ENCODE measurements at places on chromosomes 6 and 20.

GRCh38 chr6:149861603-149862423, 2.3 kb downstream of the LRP11 start:
- no peak for DNase-seq

GRCh38 chr20:62303340-62304226, 786 bp downstream of the ADRM1 start:
- DNase-seq = peak; percentile 34

- no peak for DNase-seq
Measured at GRCh38 chr6:54710456-54710855, 136.1 kb upstream of the FAM83B start.

DNA sequence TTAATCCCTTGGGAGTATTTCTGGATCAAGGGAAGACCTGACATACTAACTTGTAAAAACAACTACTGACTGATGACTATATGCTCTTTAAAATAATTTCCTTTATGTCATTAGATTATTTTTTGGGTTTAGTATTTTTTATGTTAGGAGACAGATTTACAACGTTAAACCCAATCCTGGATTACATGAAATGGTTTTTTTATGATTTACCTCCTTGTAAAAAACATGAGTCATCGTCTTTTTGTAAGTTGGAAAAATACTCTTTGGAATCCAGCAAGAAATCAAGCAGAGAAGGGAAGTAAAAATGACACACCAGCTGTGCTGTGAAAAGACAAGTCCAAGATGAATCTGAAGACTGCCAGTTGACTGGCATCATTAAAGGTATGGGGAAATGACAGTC, 6.7 kb downstream of the STK4 start:
- DNase-seq = peak; percentile 33

- no peak for DNase-seq
Measured at GRCh38 chr6:146361128-146361924, 182.3 kb upstream of the RAB32 start.

DNA sequence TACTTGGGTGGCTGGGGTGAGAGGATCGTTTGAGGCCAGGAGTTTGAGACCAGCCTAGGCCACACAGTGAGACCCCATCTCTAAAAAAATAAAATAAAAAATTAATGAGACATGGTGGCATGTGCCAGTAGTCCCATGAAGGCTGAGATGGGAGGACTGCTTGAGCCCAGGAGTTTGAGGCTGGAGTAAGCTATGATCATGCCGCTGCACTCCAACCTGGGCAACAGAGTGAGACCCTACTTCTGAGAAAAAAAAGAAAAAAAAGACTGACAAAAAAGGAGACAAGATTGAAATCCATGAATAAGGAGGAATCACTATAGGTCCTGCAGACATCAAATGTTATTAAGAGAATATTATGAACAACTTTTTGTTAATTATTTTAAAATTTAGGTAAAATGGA, 23.7 kb upstream of the BPHL start:
- DNase-seq = no peak

DNA sequence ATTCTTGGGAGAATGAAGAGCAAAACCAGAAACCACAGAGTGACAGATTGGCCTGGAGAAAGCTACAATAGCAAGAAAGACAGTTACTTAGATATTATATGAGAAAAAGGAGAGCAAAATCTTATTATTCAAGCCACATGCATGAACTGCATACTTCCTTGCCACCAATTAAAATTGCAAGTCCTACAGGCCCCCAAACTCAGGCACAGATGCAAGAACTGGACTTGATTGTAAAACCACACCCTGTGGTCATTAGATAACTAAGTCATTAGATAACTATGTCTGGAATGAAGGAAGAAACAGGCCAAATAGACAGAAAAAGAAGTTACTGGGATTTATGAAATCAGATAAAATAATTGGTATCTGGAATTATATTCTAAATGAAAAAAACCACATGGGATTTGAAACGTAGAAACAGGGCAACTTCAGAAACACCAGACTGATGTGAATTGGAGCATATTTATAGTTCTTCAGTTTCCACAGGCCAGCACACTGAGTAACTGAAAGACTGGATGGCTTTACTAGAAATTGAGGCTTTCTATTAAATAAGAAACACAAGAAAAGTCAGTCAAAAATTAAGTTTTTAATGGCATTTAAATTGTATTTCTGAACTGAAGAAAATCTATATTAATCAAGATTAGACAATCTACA, 49.4 kb upstream of the CARMIL1 start:
- no peak for DNase-seq

- no peak for DNase-seq
Measured at GRCh38 chr6:143507358-143508145, 4.0 kb downstream of the FUCA2 start.

DNA sequence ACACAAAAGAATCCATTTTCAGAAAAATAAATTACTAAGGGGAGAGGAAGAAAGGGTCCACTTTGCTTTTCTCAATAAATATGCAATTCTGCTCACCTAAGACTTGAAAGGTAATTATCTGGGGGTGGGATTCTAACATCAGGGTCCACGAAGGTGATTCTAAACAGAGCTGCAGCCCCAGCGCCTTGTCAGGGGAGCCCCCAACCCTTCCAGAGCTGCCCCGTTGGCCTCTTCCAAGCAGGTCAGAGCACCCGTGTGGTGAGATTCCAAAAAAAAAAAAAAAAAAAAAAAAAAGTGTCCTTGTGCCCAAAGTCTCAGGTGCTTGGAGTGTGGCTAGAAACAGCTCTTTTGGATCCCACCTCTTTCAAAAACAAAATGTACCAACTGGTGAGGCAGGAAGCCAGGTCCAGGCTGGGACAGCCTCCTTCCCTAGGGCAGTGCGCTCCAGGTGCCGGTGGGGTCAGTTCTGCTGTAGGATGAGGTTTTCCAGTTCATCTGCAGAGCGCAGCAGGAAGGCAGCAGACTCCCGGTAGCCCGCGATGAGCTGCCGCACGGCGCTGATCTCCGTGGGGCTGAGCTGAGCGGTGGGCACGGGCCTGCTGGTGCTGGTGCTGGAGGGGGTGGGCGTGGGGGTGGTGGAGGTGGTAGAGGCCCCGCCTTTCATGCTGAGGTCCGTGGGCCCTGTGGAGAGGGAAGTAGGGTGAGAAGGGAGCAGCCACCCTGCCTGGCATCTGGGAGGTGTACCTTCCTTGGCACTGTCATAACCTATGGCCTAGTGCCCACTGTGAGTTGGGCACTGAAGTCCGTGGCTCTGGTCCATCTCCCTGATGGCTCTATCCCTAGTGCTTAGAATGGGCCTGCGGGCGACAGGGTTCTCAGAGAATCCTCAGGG, 89.3 kb downstream of the ASXL1 start:
- DNase-seq = no peak

GRCh38 chr6:32854376-32855178, 585 bp downstream of the PSMB9 start:
- DNase-seq = peak; percentile 91

- no peak for DNase-seq
Measured at GRCh38 chr6:151025076-151025475, 159.6 kb downstream of the MTHFD1L start.

GRCh38 chr20:53034899-53035298, 62.7 kb downstream of the TSHZ2 start:
- DNase-seq = no peak

- peak; percentile 46 for DNase-seq
Measured at GRCh38 chr6:119985952-119986736, 636.6 kb upstream of the MAN1A1 start.

GRCh38 chr20:19374216-19374615, 161.8 kb downstream of the SLC24A3 start:
- no peak for DNase-seq

- DNase-seq = no peak
Measured at GRCh38 chr6:90436403-90436802, 139.8 kb upstream of the BACH2 start.

- no peak for DNase-seq
Measured at GRCh38 chr20:2697768-2698167, 5.2 kb downstream of the EBF4 start.

DNA sequence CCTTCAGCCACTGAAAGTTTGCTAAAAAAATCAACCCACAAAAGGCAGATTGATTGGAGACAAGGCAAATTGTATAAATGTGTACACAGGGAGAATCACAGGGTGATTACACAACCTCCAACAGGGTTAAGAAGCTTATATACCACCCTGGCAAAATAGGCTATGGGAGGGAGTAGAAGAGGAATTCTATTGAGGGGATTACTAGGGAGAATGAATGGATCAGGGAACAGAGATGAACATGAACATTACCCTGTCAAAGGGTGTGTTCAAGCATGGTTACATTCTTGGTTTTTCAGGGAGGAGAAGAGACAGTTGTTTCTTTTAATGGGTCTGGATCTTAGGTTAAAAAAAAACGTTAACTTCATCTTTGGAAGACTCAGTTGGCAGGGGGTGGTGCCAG, 5.1 kb upstream of the MRS2 start:
- no peak for DNase-seq

DNA sequence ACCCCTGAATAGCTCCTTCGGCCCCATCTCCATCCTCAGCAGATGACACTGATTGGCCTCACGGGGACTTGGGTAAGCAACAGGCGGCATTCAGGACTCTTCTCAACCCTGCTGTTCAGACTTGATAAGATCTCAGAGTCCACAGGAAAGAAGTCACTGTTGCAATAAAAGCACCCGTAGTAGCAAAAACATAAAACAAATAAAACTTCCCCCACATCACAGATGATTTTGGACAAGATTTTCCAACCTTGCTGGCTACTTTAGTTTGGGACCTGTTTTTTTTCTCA, 17.1 kb upstream of the C20orf144 start:
- no peak for DNase-seq

GRCh38 chr6:137999815-138000214, 107.4 kb downstream of the PERP start:
- no peak for DNase-seq

- no peak for DNase-seq
Measured at GRCh38 chr20:38616457-38616856, 14.8 kb downstream of the ARHGAP40 start.

GRCh38 chr20:41657655-41658054, 39.5 kb upstream of the CHD6 start:
- DNase-seq = peak; percentile 17

DNA sequence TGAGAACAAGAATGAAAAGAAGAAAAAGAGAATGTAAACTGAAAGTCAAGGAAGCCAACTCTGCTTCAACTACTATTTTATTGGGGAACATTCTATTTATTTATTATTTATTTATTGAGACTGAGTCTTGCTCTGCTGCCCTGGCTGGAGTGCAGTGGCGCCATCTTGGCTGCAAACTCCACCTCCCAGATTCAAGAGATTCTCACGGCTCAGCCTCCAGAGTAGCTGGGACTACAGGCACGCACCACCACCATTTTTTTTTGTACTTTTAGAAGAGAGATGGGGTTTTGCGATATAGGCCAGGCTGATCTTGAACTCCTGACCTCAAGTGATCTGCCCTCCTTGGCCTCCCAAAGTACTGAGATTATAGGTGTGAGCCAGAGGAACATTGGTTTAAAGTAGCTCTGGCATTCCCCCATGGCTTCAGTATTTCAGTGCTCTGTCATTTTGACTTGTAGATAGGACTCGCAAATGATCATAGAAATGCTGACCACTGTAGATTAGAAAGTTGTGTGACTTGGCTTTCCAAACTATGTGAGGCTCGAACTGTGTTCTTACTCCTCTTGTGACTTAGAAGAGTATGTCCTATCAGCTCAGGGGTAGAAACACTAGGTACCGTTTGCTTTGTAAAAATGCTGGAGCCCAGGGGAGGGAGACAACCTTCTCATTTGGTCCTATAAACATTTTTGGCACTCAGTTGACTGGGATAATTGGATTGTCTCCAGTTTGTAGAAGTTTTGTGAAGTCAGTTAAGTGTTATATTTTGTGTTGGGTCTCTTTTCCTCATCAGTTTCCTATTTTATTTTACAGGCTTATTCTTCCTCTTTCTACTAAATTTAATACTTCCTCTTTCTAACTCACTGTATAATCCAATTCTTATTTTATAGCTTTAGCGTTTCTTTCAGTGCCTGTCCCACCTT, 544.9 kb upstream of the CITED2 start:
- DNase-seq = peak; percentile 21

- no peak for DNase-seq
Measured at GRCh38 chr6:14810021-14810420, 435.8 kb upstream of the JARID2 start.

DNA sequence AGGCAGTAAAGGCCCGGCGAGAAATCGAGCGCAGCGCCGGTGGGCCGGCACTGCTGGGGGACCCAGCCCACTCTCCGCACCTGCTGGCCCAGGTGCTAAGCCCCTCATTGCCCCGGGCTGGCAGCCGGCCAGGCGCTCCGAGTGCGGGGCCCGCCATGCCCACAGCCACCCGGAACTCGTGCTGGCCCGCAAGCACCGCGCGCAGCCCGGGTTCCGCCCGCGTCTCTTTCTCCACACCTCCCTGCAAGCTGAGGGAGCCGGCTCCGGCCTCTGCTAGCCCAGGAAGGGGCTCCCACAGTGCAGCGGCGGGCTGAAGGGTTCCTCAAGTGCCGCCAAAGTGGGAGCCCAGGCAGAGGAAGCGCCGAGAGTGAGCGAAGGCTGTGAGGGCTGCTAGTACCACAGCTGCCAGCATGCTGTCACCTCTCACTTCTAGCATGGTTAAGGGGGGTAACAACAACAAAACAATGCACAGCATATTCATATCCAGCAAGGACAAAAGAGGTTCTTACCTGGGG, 11.3 kb upstream of the GMPR start:
- no peak for DNase-seq

GRCh38 chr6:44539701-44540355, 152.3 kb downstream of the CDC5L start:
- peak; percentile 16 for DNase-seq

GRCh38 chr6:153436351-153436750, 305.3 kb upstream of the RGS17 start:
- DNase-seq = no peak

DNA sequence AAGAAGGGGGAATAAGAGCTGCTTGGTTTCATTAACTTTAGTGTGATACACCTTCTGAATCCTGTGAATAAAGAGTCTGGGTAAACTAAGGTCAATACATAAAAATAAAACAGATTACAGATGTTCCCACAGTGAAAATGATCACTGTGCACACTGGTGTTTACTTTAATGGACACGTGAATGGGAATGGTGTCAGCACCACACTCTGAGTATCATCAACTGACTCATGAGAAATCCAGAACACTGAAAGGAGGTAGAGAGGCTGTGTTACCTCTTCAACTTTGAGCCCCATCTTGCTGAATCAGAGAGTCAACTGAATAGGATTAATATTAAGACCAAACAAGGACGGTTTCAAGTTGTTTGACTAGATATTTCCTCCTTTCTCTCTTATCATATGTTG, 75.0 kb downstream of the ELOVL4 start:
- no peak for DNase-seq

GRCh38 chr20:51022803-51023616, at the start of gene KCNG1:
TSS of gene KCNG1 (minus strand) at chr20:51023107. CDS start at chr20:51010338, 12,769 bp downstream.
- DNase-seq = peak; percentile 75

- DNase-seq = no peak
Measured at GRCh38 chr6:17653198-17653882, 53.2 kb downstream of the FAM8A1 start.

DNA sequence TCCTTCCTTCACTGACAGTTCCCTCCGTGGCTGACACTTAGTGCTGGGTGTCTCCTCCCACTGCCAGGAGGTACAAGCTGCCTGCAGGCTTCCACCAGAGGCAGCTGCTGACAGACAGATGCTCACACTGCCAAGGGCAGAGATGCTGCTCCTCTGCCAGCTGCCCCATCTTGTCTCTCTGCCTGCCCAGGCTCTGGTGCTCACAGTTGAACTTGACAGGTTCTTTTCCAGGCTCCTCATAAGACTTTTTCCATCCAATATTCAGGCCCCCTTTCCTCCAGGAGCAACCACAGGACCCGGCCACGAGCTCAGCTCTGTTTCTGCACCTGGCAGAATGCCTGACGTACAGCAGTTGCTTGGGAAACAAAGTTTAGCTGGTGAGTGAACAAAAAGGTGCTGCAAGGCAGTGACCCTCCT, 79.8 kb downstream of the PSMB1 start:
- no peak for DNase-seq

- DNase-seq = no peak
Measured at GRCh38 chr6:40874495-40874894, 164.5 kb downstream of the UNC5CL start.

Measured in suppressor macrophage treated with lipopolysaccharide for 4 hours (primary cell).